ENCODE measurements at places on chromosomes 2 and 18.

GRCh38 chr2:37683241-37683640, 11.8 kb upstream of the CDC42EP3 start:
- DNase-seq, result no peak

DNA sequence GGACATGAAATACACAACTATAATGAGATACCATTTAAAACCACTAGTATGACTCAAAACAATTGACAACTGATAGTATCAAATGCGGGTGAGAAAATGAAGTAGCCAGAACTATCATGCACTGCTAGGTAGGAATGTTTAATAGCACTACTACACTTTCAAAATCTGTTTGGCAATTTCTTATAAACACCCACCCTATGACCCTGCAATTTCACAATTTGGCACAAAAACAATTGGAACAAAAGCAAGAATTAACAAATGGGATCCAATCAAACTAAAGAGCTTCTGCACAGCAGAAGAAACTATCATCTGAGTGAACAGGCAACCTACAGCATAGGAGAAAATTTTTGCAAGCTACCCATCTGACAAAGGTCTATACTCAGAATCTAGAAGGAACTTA, 431.2 kb upstream of the GYPC start:
- no peak for DNase-seq

GRCh38 chr2:85714841-85715240, 20.7 kb downstream of the GNLY start:
- no peak for DNase-seq

DNA sequence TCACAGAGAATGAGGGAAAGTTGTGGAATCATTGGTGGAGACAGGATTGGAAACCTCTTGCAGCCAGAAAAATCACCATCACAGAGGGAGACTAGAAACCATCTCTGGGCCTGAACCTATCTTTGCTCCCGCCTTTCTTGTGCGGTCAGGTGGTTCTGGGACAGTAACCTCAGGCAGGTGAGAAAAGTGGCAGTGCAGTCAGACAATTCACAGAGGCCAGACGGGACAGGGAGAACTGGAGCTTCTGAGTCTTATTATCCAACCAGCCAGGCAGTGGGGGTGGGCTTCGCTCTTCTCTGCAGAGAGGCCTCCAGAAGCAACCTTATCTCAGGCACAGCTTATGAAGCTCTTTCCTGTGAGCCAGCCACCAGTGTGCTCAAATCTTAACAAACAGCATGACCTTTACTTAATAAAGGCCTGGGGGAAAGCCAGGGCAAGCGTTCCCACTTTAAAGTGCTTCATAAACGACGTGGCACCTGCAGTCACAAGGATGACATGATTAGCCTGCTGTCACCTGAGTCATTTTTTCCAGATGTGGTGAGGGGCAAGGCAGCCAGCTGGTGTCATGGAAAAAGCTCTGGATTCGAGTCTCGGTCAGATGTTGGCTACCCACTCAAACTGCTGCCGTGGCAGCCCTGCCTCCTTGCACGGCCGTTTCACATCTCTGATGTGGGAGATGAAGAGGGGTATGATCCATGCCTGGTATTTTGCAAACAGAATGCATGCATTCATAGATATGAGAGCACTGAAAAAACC, 109.7 kb downstream of the B3GNT2 start:
- DNase-seq, result no peak

DNA sequence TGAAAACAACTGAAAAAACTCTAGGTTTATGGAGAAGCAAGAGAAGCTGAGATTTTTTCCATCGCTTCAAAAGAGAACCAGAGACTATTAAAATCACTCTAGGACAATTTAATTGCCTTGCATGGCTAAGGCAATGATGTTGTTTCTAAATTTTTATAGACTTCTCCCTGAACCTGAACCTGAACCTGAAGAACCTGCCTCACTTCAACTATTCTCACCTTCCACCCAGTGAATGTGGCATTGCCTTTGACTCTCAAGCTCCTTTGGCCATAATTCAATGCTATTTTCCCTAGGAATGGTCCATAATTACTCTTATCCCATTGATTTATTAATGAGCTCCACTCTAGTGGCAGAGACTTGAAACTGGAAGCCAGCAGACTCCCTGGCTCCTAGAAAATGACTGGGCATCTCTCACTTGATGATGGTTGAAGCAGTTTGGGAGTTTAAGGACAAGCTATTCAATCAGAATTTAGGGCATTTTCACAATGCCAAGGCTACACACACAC, 303.8 kb upstream of the UBE2E3 start:
- DNase-seq, result no peak

- no peak for DNase-seq
Measured at GRCh38 chr2:228802181-228803071, 468.7 kb downstream of the PID1 start.

DNA sequence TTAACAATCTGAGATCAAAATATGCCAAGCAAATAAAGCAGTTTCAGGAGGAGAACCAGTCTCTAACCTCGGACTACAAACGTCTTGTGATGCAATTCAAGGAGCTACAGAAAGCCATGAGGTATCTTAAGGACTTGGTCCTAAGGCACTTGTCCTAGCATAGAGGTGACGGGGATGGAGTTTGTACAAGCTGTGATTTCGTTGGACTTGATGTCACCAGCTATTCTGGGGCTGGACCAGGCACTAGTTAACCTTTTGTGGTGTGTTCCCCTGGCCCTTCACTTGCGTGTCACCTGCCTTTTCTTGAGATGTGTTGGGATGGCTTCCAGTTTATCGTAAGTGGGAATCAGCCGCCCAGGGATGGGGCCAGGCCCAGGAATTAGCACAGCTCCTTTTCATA, 33.7 kb downstream of the OTOF start:
- no peak for DNase-seq

DNA sequence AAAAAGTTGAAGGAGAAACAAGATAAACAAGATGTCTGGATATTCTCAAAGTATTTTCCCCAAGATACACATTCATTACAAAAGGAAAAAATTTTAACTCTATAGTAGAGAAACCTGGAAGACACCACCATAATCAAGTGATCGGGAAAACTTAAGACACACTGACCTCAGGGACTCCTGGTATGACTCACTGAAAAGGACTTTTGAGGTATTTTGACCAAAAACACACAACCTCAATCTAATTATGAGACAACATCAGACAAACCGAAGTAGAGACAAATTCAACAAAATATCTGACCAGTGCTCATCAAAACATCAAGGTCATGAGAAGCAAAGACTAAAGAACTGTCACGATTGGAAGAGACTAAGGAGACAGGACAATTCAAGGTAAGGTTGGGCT, 34.7 kb downstream of the LPIN2 start:
- DNase-seq, result no peak

DNA sequence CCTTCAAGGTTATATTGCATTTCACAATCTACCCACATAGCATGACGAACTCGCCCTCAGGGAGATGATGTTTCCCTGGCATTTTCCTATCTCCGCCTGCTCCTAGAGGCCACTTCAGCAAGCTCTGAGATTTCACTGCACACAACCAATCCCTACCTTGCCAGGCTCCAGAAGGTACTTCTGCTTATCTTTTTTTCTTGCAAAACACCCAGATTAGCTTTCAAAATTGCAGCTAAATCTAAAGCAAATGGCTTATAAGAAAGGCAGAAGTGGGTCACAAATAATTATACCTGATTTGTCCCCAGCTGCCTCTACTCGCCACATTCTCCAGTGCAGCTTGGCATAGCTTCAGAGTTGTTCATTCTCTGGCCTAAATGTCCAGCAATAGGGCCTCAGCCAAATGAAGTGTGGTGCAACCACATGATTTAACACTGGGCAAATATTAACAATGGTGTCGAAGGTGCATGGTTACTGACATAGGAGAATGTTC, 32.4 kb upstream of the MRPL19 start:
- no peak for DNase-seq

DNA sequence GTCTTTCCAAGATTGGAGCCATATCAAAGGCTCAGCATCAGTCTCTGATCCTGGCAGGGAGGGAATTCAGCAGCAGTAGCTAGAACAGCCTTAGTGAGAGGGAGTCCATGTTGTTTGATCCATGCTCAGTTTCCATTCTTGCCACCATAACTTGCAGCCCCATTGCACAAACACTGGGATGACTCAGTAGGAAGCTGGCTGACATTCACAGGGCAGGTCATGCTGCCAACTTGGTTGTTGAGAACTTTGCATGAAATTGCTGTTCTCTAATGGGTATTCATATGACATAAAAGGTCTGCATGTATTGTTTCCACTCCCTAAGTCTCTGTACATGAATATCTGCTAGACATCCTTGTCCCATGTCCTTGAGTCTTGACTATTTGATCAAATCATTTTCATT, 29.9 kb upstream of the STAT4 start:
- DNase-seq, result no peak

- DNase-seq, result no peak
Measured at GRCh38 chr2:240391111-240392051, 44.1 kb upstream of the GPC1 start.

GRCh38 chr18:34848156-34848555, 138.1 kb downstream of the DTNA start:
- DNase-seq, result no peak

- no peak for DNase-seq
Measured at GRCh38 chr2:161135951-161136593, 24.2 kb upstream of the TANK start.

GRCh38 chr2:102698369-102699111, 63.3 kb upstream of the TMEM182 start:
- no peak for DNase-seq

DNA sequence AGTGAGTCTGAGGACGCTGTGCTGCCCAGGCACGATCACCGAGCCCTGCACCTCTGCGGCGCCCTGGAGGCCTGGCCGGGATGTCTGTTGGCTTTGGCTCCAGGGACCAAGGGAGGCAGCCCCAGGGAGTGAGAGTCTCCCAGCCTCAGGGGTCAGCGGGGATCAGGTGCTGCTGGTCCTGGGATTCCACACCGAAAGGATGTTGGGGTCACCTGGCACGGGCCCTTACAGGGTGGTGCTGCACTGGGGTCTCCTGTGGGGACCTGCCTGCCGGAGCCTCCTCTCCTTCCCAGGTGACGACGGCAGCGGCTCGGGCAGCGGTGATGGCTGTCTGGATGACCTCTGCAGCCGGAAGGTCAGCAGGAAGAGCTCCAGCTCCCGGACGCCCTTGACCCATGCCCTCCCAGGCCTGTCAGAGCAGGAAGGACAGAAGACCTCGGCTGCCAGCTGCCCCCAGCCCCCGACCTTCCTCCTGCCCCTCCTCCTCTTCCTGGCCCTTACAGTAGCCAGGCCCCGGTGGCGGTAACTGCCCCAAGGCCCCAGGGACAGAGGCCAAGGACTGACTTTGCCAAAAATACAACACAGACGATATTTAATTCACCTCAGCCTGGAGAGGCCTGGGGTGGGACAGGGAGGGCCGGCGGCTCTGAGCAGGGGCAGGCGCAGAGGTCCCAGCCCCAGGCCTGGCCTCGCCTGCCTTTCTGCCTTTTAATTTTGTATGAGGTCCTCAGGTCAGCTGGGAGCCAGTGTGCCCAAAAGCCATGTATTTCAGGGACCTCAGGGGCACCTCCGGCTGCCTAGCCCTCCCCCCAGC, 30.5 kb downstream of the GPC1 start:
- peak; percentile 5 for DNase-seq

DNA sequence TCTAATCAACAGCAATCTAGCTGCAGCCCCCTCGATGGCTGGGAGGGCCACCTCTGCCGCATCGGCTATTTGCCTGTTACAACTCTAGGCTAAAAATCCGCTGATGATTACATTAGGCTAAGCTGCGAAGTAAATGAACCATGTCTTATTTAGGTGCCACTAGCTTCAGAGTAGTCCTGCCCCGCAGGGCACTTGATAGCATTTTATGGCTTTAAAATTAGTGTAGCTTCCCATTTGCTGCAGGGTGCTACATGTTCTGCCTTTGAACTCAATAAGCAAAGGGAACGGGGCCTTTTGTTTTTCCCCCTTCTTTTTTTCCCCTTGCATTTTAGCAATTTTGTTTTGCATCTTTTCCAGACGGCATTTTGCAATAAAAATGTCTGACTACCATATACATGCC, 270.2 kb downstream of the GBX2 start:
- no peak for DNase-seq

DNA sequence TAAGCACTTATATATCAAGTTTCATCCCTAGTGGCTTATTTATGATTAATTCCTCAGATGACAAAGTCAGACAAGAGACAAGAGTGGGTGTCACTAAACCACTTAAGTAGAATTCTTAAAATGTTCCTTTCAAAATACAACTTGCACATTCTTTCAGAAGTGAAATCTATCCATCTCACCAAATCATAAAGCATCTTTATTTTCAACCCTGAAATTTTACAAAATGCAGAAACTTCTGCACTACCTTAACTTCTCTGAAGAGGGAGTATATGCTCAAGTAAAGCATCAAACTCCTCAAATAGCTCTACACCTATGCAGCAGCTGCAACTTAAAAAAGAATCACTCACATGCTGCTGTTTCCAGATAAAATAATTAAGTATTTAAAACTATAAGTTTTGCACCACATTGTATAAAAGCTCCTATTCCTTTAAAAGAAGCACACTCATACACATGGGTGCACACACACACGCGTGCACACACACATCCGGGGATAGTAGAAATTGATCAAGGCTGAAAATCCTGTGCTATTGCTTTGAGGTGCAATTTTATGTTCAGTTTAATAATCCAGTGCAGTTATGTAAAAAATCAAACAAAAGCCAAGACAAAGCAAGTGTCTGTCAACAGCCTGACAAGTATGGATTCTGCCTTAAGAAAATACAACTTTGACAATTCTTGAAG, 244.5 kb downstream of the TCF4 start:
- DNase-seq, result no peak

DNA sequence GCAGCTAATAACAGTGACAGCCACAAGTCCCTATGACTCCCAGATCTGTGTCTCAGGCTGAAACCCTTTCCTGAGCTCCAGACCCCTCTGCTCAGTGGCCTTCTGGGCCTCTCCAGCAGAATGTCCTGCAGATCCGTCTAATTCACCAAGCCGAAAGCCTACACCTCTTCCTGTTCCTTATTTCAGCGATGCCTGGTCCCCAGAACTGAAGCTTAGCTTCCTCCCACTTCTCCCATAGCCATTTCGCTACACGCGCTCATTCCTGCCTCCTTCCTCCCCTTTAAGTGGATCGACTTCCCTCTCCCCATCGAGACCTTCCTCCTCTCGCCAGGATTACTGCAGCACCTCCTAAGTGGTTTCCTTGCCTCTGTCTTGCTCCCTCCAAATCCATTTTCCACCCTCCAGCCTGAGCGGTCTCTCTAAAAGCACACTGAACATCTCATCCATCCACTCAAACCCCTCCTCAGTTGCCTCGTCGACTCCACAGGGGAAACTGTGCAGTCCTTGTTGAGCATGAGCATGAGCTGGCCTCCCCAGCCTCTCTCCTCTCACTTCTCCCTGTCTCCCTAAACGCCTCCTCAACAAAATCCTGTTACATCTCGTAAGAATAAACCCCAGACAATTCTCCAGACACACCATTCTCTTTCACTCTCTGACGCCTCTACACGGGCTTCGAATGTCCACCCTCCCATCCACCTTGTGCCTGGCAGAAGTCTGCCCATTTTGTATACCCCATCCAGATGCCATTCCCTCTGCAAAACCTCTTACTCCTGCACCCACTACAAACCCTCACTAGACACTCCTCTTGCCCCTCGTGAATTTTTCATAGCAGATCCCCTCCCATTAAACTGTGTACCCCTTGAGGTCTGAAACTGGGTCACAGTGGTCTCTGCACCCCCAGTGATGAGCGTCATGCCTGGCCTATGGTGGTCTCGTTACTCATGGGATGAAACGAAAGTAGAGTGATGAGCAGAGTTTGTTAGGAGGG, 232.6 kb downstream of the ATAD2B start:
- DNase-seq, result no peak
